ENCODE measurements at places on chromosomes 11 and 22.
A peak's percentile ranks its signal among the peaks of the same experiment; 100 is the strongest.

- no peak for DNase-seq
These were observed 484.7 kb downstream of the INSC start for GRCh38 chr11:15599376-15599775.

- DNase-seq = no peak
These were observed 3.0 kb downstream of the SMTN start for GRCh38 chr22:31083923-31084810.

- no peak for DNase-seq
These were observed 3.0 kb upstream of the SSH3 start for GRCh38 chr11:67300256-67300755.

DNA sequence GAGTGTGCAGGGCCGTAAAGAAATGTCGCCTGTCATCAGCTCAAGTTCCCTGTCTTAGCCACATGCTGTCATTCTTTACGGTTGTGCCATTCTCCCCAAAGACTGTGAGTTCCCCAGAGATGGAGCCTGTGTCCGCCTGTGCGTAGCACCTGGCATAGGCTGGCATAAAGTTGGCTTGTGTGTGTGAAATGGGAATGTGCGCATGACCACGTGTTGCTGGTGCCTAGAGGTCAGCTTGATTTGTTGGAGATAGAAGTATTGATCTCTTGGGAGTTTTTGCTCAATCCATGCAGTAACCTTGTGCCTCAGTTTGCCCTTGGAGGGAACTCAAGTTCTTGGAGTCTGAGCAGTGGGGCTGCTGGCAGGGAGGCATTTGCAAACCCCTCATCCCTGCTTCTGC, 9.4 kb downstream of the CHADL start:
- DNase-seq = no peak

DNA sequence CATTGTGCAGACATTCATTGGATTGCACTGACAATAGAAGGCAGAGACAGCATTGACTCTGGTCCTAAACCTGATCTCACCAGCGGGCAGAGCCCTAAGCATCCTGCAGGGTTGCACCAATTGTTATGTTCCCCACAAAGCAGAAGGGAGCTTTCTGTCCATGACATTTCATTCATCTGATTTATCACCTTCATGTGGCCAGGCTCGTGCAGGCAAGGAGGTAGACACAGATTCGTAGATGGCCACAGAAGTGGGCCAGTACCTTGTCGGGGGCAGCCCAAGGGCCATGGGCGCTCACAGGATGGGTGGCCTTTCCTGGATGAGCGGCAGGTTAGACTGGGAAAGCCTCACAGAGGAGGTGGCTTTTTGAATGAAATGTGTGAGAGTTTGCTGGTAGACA, 2.9 kb downstream of the TSKU start:
- DNase-seq = no peak

GRCh38 chr22:45064313-45065278, 54.8 kb upstream of the PHF21B start:
- DNase-seq = no peak

GRCh38 chr22:29044657-29045176, 16.9 kb downstream of the C22orf31 start:
- DNase-seq = no peak

- no peak for DNase-seq
These were observed 55.7 kb upstream of the CLDN5 start for GRCh38 chr22:19579880-19580279.

DNA sequence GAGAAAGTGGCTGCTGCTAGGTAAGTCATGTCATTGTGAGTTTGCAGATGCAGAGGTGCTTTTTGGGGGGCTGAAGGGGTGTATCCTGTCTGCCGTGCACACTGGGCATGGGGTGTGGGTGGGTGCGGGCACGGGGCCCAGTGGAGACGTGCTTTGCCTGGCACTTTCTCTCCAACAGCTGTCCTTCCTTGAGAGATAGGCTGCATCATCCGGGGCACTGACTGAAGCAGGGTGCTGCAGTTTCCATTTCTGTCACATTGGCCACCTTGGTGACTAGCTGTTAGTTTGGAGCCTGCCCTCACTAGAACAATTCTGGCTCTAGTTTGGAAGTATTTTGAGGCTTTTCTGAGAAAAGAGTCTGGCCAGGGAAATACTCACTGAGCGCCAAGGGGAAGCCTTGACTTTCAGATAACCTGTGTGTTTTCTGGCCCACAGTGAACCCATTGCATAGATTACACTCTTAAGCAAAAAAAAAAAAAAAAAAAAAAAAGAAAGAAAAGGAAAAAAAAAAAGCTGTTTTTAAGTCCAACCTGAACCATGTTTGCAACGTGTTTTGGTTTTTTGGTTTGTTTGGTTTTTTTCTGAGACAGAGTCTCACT, 219.2 kb downstream of the NAV2 start:
- no peak for DNase-seq

GRCh38 chr11:73141031-73141308, 1.1 kb downstream of the FCHSD2 start:
- peak; percentile 76 for DNase-seq

DNA sequence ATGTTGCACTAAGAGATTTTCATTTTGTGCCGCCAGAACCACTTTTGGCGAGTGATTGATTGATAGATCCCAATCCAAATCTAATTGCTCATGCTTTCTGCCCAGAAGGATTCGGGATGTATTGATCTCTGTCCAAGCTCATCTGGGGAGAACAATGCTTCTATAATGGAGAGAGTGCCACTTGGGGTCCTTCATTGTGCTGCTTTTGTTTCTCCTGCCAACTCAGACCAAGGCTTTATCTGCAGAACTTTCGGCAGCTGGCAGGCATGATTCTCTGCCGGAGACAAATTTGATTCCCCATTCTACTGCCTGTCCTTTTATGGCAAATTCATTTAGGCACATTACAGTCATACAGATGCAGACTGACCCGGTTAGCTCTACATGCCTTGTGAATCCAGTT, 62.9 kb upstream of the NTM start:
- no peak for DNase-seq

DNA sequence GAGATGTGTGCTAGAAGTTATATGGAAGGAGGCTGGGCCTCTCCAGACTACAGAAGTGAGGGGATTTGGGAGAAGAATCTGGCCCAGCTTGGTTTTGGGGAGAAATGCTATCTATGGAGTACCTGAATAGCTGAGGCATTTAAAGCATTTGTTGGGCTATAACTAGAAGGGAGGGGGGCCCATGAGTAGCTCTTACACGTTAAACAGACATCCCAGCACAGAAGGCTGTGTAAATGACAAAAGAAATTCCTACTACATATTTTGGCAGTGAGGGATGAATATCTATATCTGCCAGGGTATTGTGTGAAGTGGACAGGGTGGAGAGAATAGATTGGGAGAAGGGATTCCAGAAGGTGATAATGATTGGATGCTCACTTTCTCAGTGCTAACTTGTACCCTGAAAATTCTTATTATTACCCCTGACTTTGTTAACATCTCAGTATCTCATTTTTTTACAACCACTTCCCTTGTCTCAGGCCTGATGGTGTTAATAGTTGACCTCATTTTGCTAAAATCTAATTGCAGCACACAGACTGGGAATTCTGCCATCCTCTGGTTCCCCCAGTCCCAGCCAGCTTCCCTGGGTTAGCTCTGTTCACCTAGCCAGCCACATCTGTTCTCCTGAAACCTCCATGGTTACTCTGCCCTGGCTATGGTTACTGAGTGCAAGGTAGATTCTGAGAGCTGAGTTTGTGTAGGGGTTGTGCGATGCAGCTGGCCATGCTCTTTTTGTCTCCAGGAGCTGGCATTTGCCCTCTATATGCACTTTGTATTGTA, 28.8 kb upstream of the RRM1 start:
- DNase-seq = no peak

- DNase-seq = no peak
These were observed 107.4 kb downstream of the RASSF10 start for GRCh38 chr11:13116491-13116890.

DNA sequence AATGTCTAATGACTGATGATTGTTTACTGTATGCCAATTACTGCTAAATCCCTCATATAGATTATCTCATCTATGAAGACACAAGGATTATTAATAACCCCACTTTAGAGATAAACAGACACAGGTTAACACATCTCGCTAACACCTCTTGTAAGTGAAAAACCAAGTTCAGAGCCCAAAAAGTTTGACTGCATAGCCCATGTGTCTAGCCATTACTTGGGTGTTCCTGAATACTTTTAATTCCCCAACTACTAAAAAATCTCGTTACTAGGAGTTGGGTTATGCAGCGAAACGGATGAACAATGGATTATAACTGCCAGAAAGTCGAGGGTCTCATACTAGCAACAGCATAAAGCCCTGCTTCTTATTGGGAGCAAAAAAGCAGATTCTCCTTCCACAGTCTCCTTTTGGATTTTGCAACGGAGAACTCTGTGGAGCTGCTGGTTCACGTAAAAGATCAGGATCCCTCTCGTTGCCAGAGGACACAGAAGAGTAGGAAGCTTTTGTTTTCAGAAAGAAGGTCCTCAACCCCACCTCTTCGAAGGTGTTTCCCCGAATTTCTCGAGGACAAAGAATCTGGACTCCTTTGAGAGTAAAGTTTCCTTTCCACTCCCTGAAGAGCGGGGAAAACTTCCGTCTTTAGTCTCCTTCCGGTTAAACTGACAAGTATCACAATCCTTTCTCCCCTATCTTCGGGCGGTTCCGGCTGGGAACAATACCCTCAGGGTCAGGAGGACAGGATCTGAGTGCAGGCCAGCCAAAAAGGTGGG, 979 bp downstream of the ZBED5 start:
- peak; percentile 76 for DNase-seq

GRCh38 chr22:32380991-32381390, 23.3 kb downstream of the RFPL3 start:
- no peak for DNase-seq

DNA sequence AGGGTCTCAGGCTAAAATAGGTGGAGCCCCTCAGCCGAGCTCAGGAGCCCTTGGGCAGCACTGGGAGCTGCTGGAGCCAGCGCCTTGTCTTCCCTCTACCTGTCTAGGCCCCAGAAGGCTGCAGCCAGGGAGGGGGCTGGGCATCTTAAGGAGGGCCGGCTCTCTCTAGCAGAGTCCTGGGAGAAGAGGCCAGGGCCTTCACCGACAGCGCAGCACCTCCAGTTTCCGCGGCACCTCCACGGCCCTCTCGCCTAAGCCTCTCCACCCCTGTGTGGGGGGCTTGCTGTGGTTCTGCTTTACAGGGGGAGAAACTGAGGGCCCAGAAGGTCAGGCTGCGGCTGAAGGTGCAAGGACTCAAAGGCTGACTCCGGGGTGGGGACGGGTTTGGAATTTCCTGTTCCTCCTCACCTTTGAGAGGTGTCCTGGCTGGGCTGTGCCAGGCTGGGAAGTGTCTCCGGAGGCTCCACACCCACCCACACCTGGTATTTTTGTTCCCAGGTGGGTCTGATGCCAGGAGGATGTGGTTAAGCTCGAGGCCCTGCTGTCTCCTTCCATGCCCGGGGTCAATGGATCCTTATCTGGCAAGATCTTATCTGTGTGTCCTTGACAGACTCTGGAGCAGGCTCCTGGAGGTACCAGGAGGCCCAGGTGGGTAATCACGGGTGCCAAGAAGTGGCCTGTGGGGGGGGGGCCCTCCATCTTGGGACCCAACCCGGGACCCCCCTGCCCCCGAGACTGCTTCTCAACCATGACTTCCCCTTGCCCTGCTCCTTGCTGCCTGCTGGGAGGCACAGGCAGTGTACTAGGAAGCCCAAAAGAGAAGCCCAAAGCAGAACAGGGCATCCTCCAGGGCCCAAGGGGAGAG, 95.3 kb upstream of the FGF3 start:
- DNase-seq = no peak

- DNase-seq = no peak
These were observed 64.2 kb downstream of the FZD4 start for GRCh38 chr11:86891036-86891435.

DNA sequence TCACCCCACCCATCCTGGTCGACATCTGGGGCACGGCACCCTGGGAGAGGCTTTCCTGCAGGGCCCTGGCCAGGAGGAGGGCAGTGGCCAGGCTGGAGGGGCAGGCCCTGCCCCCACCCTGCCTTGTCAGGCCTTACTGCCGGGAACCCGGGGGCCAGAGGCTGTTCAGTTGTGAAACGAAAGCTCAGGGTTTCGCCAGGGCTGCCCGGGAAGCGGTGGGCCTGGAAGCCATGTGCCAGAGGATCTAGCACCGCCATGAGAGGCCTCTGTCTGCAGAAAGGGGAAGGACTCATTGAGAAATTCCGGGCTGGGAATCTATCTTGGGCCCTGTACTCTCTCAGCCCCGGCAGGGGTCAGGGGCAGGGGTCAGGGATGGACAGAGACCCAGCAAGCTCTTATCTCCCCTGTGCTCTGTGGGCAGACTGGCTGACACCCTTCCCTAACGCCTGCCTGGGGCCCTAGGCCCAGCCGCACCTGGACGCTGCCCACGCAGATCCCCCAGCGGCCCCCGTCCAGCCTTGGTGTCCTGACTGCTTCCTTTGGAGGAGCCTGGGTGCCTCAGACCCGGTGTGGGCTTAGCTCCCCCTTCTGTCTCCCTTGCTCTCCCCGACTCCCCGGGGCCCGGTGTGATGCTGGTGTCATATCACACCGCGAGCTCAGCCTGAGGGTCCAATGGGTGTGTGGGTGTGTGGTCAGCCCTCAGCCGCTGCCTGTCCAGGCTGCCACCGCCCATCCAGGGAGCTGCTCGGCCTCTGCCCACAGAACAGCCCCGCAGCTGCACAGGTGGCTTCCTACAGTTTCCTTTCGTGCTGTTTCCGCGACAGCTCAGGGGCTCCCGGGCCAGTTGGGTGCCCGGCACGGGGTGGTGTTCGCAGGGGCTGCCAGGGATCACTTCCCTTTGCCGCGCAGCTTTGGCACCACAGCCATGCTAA, 6.5 kb downstream of the PIM3 start:
- DNase-seq = no peak

DNA sequence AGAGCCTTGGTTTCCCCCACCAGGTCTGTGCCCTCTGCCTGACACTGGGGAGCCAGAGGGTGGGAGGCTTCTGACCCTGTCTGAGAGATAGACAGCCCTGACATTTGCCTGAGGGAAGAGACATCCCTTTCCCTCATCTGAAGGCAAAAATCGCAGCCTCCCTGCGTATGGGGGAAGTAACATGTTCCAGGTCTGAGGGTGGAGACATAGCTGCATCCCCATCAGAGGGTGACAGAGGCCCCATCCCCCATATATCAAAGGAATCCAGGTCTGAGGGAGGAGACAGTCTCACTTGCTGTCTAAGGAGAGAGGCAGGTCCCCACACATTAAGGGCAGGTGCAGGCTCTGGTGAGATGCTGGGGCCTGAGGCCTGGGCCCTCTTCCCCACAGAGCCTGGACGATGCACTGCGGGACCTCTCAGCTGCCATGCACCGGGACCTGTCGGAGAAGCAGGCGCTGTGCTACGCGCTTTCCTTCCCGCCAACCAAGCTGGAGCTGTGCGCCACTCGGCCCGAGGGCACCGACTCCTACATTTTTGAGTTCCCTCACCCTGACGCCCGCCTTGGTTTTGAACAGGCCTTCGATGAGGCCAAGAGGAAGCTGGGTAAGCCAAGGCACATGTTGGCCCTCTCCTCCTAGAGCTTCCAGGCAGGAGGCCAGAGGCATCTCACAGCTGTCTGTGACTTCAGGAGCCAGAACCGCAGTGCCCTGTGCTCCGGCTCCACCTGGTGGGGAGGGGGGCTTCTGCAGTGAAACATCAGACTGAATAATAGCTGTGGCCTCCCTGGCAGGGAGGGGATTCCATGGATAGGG, 16.1 kb upstream of the RELT start:
- peak; percentile 32 for DNase-seq

- no peak for DNase-seq
These were observed 68.5 kb downstream of the C2CD3 start for GRCh38 chr11:74102321-74102720.

- no peak for DNase-seq
These were observed 481.2 kb upstream of the ARHGAP42 start for GRCh38 chr11:100205926-100206325.
